ENCODE measurements at places on chromosomes 6 and 20.

DNA sequence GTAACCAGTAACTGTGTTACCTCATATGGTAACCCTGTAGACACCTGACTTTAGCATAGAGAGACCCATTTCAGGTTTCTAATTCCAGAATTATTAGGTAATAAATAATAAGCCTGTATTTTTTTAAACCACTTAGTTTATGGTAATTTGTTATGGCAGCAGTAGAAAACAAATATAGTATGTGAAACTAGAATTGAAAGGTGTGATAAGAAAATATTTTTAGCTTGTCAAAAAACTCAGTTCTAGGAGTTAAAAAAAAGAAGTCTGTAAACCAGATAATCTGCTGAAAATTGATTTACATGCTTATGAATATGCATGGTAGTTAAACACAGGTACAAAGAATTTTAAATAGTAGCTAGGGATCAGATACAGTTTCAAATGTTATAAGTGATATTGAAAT is 695.0 kb upstream of the GJE1 start:
- no peak for DNase-seq

DNA sequence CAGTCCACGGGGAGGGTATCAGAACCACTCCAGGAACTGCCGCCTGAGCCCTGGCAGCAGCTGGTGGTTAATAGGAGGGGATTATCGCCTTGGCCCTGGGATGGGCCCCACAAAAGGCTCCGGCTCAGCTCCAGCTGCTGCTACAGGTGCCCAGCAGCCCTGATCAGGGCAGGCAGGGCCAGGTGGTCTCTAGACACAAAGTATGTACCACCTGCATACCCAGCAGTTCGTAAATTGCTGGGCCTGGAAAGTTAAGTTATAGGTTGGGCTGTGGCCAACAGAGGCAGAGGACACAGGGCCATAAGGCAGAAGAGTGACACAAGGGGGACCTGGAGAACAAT is 35.1 kb downstream of the RRBP1 start:
- no peak for DNase-seq

DNA sequence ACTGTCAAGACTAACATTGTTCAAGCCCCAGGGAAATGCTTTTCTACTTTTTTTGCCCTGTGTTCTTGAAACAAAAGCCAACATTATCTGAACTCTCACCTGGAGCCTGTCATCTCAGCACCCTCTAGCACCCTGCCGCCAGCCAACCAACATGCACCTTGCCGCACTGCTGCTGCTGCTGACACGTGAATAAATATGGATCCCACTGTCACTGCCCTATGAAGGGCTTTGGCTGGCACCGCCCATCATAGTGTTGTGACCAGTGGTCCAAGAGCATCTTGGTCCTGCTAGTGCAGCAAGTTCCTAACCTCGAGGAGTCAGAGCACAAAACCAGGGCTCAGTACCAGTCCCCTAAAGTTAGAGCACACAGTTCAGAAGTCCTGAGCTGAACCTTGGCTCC is 41.6 kb downstream of the CENPW start:
- DNase-seq = no peak

GRCh38 chr20:15022921-15023320 is 685.5 kb upstream of the FLRT3 start:
- no peak for DNase-seq

GRCh38 chr6:132964101-132964867 is 149.9 kb downstream of the RPS12 start:
- DNase-seq = no peak

- DNase-seq = no peak
These were observed 54.9 kb downstream of the TENT5A start for GRCh38 chr6:81697559-81697958.

All from kidney capillary endothelial cell (primary cell).